ENCODE measurements at places on chromosomes 11 and 22.

GRCh38 chr11:47136327-47136726 lies 40.4 kb downstream of the ARFGAP2 start:
- H3K36me3 ChIP-seq = peaks cover 5% of the 10 kb centered on the region
- no peak overlapping the region for H3K27ac ChIP-seq
- H3K4me1 ChIP-seq = no peaks in the 10 kb centered on the region
- H3K27me3 ChIP-seq = no peaks in the 10 kb centered on the region
- DNase-seq = no peak

DNA sequence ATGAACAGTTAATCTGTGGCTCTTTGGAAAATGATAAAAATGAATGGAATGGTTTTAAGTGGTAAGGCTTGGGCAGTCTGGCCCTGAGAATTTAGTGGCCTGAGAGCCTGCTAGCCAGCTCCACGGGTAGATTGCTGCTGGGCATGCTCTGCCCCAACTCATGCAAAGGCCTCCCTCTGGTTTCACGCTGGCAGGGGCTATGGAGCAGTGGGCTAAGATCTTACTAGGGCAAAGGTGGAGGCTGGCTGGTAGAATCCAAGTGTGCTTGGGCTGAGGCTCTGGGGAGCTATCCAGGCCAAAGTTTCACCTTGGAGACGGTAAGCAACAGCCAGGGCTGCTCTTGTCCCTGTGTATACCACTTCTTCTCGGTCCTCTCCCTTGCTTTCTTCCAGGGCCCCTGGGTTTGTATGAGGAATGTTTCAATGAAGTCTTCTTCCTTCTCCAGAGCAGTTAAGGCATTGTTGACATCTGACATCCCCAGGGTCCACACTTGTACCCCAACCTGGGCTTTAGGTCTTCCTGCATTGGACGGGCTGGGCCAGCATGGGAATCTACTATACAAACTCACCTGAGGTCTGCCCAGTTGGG lies 27.4 kb downstream of the UBE2L3 start:
- no peak for DNase-seq
- peaks cover 37% of the 10 kb centered on the region for H3K36me3 ChIP-seq
- H3K27ac ChIP-seq = no peak overlapping the region
- H3K27me3 ChIP-seq = no peaks in the 10 kb centered on the region
- H3K4me1 ChIP-seq = peaks cover 27% of the 10 kb centered on the region
- no peak overlapping the region for H3K4me3 ChIP-seq

DNA sequence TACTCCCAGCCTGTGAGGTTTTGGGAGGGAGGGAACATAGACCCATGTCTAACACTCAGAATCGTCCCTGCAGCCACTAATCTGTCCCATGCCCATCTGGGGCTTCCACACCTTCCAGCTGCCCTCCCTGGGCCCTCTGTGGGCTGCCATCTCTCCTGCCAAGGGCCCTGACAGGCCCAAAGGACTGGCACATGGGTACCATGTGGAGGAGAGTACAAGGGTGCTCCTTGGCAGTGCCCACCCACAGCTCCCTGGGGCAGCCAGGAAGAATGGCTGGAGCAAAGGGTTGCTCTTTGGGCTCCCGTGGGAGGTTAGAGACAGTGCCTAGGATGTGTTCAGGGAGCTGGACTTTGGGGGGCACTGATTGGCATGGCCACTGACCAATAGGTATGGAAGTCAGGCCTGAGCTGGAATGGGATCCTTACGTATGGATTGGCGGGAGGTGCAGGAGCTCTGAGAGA lies 56.8 kb downstream of the CD82 start:
- no peak overlapping the region for H3K4me3 ChIP-seq
- no peaks in the 10 kb centered on the region for H3K27me3 ChIP-seq
- no peak for DNase-seq
- H3K36me3 ChIP-seq = peaks cover 6% of the 10 kb centered on the region
- peaks cover 6% of the 10 kb centered on the region for H3K4me1 ChIP-seq

GRCh38 chr11:66607126-66607834 lies 9.2 kb upstream of the RBM14 start:
- H3K36me3 ChIP-seq = peaks cover 6% of the 10 kb centered on the region
- H3K27me3 ChIP-seq = no peaks in the 10 kb centered on the region
- H3K27ac ChIP-seq = no peak overlapping the region

DNA sequence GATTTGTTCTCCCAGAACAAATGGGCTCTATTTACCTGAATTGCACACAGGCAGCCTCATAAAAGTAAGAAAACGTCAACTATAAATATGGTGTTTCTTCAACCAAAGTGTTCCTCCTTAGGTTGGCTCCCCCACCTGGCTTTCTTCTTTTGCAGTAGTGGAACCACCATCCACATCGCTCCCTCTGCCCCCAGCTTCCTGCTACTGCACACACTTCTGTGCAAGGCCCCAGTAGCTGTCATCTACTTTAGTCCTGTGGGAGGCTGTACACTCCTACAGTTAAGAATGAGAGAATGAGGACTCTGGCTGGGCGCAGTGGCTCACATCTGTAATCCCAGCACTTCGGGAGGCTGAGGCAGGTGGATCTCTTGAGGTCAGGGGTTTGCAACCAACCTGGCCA lies 89.5 kb downstream of the BMAL1 start:
- H3K27me3 ChIP-seq = no peaks in the 10 kb centered on the region
- H3K36me3 ChIP-seq = peaks cover 76% of the 10 kb centered on the region
- no peak for DNase-seq
- no peak overlapping the region for H3K4me3 ChIP-seq
- H3K4me1 ChIP-seq = no peaks in the 10 kb centered on the region

DNA sequence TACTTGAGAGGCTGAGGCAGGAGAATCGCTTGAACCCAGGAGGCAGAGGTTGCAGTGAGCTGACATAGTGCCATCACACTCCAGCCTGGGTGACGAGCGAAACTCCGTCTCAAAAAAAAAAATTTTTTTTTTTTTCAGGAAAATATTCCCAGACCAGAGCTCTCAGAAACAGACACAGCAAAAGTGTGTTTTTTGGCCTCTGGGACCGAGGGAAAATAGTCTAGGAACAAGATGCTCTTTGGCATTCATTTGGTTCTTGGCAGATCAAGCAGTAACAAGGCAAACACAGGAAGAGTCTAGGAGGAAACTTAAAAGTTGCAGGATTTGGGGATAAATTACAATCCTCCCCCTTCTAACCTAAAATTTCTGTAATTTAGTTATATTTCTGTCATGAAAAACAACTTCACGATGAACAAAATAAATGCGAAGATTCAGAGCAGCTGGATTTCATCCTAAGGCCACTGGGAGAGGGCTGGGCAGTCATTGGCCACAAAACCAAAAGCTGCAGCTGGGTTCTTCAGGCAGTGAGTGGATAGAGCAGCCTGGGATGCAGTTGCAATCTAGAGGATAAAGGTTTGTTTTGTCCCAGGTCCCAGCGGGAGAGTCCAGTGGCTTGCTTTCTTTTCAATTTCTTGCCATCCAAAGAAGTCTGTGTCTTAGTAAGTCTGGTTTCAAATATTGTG lies 19.7 kb downstream of the ATG16L2 start:
- peaks cover 9% of the 10 kb centered on the region for H3K36me3 ChIP-seq
- H3K27me3 ChIP-seq = no peaks in the 10 kb centered on the region
- no peak overlapping the region for H3K4me3 ChIP-seq
- DNase-seq = no peak

- peaks cover 2% of the 10 kb centered on the region for H3K27me3 ChIP-seq
- no peak overlapping the region for H3K27ac ChIP-seq
- no peak overlapping the region for H3K4me3 ChIP-seq
Observed at GRCh38 chr11:119591836-119592310, 137.1 kb downstream of the NECTIN1 start.

DNA sequence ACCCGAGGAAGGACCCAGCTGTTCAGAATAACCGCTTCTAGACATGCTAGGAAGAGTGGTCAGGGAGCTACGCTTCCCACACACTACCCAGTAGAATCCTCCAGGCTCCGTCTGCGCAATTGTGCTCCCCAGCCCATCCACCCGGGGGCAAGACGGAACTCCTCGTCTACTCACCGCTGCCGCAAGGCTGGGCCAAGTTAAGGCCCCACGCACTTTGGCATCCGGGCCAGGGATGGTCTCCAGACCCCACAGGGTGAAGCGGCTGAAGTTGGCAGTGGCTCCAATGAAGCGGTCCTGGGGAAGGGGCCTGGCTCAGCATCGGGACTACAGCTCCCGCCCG lies 757 bp downstream of the RNASEH2C start:
- H3K36me3 ChIP-seq = peaks cover 38% of the 10 kb centered on the region
- peak overlapping the region; percentile 84 for H3K4me3 ChIP-seq
- peaks cover 18% of the 10 kb centered on the region for H3K4me1 ChIP-seq
- DNase-seq = peak; percentile 22

- no peak for DNase-seq
- H3K4me3 ChIP-seq = no peak overlapping the region
- H3K36me3 ChIP-seq = no peaks in the 10 kb centered on the region
- no peak overlapping the region for H3K27ac ChIP-seq
Observed at GRCh38 chr11:94681852-94682251, 86.3 kb upstream of the AMOTL1 start.

Data from CD8-positive, alpha-beta memory T cell (primary cell).